Central memory CD8-positive, alpha-beta T cell (primary cell): ENCODE measurements at places on chromosomes 4 and X.
A peak's percentile ranks its signal among the peaks of the same experiment; 100 is the strongest.

DNA sequence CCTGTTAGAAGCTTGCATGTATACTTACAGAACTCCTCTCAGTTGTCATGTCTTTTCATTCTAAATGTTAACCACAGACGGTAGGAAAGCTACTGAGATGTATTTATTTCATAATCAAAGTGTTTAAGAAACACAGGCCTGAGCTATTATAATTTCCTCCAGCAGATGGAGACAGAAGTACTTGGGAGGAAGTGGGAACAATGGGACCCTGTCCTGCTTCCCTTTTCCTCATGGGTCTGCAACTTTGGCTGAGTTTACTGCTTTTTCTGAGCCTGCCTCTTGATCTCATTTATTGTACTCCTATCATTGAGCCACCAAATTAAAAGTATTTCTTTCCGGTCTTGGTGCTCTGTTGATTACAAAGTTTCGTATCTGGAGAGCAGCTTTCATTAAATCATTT is 67.7 kb upstream of the SPANXN2 start:
- DNase-seq, result no peak

GRCh38 chr4:145380123-145380522 is 101.5 kb upstream of the SMAD1 start:
- no peak for DNase-seq

- DNase-seq, result no peak
These were observed 147.8 kb downstream of the GRIA3 start for GRCh38 chrX:123331859-123332258.

- no peak for DNase-seq
These were observed 11.6 kb downstream of the ENAM start for GRCh38 chr4:70640192-70640591.

- no peak for DNase-seq
These were observed 4.7 kb downstream of the OCRL start for GRCh38 chrX:129544780-129545179.

- no peak for DNase-seq
These were observed 958.0 kb downstream of the STPG2 start for GRCh38 chr4:97185233-97185632.

DNA sequence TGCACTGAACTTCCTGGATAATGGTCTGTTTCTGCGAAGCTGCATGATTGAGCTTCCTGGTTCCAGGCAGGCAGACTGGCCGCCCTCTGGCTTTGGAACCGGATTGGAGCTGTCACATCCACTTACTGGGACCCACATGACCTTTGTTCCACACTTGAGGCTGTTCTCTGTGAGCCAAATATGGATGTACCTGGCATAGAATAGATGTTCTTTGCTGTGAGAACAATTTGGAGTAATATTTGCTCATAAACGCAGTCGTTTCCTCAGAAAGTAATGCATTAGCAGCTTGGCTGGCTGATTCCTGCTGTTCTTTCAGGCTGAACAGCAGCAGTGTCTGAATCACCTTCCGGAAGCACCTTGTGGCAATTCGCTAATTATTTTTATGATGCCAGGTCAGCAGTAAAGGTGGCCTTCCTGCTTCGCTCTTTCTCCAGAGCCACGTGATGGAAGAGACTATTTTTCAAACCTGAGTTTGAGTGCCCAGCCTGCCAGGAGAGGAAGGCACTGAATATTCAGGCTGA is 78.1 kb upstream of the BOD1L1 start:
- DNase-seq, result no peak

DNA sequence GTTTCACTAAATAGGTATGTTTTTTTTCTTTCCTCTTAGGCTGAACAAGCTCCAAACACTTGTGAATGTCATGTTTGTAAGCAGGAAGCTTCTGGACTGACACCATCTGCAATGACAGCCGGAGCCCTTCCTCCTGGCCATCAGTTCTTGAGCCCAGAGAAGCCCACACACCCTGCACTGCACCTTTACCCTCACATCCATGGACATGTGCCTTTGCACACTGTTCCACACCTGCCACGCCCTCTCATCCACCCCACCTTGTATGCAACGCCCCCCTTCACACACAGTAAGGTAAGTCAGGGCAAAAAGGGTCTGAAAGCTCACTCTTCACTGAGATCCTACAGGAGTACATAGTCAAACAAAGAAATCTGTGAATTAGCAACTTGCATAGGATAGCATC is 84.1 kb downstream of the TNIP2 start:
- DNase-seq, result no peak

GRCh38 chrX:45771560-45772340 is 571.1 kb upstream of the DIPK2B start:
- peak; percentile 48 for DNase-seq

DNA sequence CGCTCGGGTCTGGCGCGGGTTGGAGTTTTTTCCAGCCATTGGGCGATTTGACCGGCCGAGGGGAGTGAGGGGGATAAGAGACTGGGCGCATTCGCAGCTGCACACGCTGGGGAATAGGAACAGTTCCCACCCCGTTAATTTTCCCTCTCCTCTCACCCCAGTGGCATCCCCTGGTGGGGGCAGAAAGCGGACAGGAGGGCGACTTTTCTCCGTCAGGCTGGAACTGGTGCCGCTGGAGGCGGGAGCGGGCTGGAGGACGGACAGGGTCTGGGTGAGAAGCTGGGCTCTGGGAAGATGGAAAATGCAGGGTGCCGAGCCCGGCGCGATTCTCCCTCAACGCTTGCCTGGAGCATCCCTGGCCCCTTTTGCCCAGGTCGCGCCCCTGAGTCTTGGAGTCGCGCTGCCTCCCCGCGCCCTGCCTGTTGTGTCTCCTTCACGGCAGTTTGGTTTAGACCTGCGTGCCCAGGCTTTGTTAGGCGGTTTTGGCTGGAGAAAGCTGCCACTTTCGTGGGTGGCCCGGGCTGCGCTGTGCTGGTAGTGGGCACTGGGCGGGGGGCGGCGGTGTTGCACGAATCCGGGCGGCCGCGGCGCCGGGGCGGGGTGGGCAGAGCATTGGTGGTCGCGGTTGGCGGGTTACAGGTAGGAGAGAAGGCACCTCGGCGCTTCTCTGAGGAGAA is 2.0 kb downstream of the ADGRL3 start:
- no peak for DNase-seq

DNA sequence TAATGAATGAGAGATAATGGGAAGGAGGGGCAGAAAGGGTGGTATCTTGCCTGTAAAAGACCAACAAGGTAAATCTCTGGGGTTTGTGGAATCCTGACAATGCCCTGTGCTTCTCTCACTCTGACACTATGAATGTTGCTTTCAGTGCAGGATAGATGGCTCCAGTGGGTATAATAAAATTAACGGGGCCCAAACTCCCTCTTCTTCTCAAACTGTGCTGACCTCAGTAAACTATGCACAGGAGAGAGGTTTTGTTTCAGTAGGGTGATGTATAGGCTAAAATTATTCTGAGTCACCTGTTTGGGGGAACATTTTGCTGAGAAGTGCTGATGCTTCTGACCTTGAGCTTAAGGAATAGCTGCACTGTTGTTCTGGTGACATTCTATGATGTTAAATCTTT is 82.6 kb downstream of the TSPAN7 start:
- DNase-seq, result no peak

- peak; percentile 22 for DNase-seq
These were observed 55.8 kb upstream of the BCOR start for GRCh38 chrX:40153345-40154249.

- no peak for DNase-seq
These were observed at the start of gene HAND2 for GRCh38 chr4:173529477-173530325. TSS of gene HAND2 (minus strand) at chr4:173530229. CDS start at chr4:173529289, 940 bp downstream.

GRCh38 chrX:13109817-13110216 is 65.4 kb upstream of the FAM9C start:
- DNase-seq, result no peak

DNA sequence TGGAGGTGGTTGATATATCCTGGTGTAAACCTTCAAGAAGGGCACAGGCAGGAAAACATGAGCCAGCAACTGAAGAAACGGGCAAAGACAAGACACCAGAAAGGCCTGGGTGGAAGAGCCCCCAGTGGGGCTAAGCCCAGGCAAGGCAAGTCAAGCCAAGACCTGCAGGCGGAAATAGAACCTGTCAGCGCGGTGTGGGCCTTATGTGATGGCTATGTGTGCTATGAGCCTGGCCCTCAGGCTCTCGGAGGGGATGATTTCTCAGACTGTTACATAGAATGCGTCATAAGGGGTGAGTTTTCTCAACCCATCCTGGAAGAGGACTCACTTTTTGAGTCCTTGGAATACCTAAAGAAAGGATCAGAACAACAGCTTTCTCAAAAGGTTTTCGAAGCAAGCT is 7.2 kb downstream of the ZFP42 start:
- no peak for DNase-seq

DNA sequence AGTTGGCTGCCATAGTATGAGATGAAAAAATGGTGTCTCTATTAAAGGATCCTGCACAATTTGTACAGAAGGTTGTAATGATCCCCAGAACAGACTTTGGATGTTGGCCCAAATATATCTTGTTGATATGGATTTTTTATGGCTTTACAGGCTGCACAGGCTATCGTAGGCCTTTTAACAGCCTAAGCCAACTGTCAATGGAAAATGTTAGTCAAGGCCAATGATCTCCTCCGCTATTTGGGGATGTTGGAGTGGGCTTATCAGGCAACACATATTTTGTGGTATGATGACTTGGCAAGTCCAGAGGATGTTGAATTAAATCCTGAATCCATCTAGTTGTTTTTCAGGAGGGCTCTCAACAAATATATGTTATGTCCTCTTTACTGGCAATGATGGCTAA is 42.1 kb downstream of the ZCCHC13 start:
- no peak for DNase-seq

DNA sequence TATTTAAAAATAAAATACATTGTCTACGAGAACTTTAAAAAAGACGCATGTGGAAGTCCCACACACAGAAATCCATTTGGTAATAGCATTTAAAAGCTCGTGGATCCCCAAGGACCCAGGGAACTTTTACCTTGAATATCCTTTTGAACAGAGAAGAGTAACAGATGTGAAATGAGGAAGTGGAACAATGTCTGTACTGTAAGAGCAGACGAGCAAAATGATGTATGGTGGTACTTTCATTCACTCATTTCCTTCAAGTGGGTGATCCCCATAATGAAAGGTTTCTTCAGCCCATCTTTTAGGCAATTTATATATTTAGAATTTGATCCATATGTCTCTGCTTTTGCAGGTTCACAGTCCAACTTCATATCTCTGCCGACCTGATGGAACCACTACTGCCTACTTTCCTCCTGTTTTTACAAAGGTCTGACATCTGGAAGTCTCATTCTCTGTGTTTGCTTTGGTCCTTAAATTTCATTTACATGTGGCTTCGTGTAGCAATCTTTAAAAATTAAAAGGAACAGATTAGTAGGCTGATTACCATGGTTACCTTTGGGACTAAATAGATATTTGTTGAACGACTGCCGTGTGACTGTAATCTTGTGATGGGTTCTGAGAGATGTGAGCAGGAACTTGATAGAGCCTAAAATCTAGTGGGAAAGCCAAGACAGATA is 188.4 kb downstream of the PALLD start:
- DNase-seq, result no peak

DNA sequence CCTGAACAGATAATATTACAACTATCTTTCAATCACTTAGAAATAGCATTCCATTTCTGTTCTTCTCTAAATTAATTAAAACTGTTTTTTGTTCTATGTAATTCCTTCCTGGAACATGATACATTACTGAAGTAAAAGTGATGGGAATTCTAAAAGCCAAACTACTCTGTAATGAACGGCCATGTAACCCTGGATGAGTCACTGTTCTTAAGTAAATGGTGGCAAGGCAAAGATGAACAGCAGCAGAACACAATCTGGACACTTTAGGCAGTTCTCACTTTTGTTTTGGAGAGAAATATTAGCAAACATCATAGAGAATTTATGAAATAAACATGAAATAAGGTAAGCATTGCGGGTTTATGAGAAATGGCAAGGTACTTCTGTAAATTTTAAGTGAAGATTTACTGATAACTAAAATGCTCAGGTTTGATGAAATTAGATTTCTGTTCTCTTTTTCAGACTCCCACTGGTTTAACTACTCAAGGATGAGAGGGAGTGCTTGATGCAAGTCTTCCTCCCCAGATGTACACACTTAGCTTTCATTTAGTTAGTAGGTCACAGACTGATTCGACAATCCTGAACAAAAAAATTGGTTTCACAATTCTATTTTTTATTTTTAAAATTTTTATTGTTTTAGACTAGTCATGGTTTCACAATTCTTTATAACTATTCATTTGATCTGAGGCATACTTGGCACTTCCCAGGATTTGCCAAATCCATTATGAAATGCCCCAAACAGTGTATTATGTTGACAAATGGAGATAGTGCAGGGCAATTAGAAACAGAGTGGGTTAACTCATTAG is 964 bp upstream of the GPR82 start:
- DNase-seq, result no peak

DNA sequence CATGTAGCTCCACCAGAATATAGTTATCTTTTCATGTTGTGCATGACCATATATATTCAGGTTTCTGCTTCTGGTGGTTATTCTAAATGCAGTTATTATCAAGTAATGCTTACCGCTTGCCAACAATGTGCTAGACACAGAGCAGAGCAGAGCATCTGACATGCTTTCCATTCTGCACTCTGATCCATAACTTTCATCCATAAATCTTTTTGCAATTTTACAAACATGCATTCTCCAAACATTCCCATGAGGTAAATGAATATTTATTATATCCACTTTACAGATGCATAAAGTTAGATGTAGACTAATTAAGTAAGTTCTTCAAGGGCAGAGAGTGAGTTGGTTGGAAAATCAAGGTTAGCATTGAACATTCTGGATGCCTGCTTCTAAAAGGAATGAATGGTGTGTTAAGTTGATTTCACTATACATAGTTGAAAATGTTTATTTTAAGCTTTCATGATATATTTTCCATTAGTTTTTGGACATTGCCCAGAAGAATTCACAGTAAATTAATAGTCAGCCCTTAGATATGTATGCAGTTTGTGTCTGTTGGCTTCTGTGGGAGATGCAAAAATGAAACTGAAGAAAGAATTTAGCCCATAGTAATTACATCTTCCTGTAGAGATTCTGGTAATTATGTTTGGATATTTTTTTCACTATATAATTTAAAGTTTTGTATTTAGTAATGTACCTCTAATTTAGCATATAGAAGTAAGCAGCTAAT is 867.8 kb downstream of the CCSER1 start:
- no peak for DNase-seq

- no peak for DNase-seq
These were observed 323.6 kb upstream of the F9 start for GRCh38 chrX:139206914-139207313.

- DNase-seq, result no peak
These were observed 15.2 kb downstream of the GAB1 start for GRCh38 chr4:143351774-143352451.

DNA sequence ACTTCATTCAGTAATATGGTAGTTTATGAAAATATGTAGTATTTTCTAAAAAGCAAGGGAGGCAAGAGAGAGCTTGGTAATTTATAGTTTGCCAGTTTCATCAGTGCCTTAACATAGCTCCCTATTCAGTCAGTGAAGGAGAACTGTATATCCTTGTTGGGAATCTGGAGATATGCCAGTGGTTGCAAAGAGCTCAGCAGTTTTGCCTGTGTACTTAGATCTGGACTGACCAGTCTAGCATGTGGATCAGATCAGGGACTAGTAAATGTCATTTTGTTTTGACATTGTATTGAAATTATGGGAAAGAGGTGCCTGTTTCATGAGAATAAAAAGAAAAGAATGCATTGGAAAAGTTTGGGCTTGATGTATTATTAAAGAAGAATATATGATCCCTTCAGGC is 88.6 kb downstream of the ZIC3 start:
- no peak for DNase-seq
